Cardiac muscle cell (in vitro differentiated cells and primary cell): ENCODE measurements at places on chromosomes 7 and 10.

GRCh38 chr10:1782841-1783240, 45.5 kb upstream of the ADARB2 start:
- DNase-seq = no peak

DNA sequence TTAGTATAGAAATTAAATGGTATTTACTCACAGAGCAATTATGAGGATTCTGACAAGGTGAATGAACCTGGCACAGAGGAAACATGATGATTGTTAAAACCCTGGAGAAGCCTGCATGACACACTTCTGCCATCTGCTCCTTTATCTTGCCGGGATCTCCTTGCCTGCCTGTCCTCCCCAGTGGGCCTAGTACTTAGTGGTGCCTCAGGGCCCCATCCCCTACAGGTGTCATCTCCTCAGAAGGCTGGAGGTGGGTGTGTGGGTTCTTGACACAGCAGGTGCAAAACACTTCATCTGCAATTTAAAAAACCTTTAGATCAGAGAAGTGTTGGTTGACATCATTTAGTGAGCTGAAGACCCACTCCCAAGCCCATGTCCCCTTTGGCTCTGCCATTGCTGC, 261.2 kb downstream of the ADRA2A start:
- no peak for DNase-seq

- no peak for DNase-seq
Observed at GRCh38 chr10:34374356-34375045, 440.6 kb downstream of the PARD3 start.

DNA sequence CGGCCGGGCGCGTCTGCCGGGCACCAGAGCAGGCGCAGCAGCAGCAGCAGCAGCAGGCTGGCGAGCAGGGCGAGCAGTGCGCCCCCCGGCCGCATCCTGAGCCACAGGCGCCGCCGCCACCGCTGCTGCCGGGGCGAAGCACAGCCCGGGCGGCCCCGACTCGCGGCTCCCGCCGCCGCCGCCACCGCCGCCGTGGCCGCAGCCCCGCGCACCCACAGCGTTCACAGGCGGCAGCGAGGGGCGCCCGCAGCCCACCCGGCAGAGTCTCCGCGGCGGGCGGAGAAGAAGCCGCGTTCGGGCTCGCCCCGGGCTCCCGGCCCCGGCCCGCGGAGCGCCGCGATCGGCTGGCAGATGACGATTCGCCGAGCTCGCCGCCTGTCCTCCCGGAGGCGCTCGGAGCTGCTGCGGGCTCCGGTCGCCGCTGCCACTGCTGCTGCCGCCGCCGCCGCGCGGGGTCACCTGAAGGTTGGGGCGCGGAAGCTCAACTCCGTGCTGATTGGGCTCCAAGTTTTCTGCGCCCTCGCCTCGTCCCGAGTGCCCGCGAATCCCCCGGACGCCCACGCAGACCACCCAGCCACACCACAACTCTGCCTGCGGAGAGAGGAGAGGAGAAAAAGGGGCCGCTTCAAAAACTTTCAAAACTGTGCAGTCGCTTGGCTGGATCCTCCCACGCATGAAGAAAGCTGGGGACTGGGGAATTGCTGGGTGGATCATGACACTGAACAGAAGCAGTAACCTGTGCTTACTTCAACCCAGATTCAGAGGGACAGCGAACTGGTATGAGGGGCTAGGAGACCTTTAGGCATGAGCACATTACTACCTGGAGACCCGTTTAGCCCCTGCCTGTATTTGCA, at the start of gene ST8SIA6:
Gene ST8SIA6, minus strand, starts transcription at position 435 of the 854 bp plus-strand sequence. Its CDS starts 340 bp downstream, at position 95.
- peak; percentile 73 for DNase-seq

GRCh38 chr7:1943326-1943725, 273.2 kb downstream of the ELFN1 start:
- DNase-seq = no peak

DNA sequence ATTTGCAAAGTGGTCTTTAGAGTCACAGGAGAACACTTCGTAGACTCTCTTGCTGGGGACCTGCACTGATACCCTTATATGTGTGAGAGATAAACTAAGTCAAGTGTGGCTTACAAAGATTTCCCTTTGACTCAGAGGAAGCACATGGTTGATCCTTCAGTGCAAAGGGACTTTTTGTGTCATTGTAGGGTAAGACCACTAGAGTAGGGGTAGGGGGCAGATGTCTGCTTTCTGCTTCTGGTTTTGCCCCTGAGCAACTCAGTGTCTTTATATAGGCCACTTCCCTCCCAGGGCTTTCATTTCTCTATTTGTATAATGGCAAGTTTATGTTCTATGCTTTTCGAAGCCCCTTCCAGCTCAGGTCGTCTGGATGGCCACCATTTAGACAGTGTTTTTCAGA, 281.7 kb downstream of the SORCS3 start:
- DNase-seq = no peak

- no peak for DNase-seq
Observed at GRCh38 chr7:38478404-38478803, 152.8 kb downstream of the AMPH start.
